Left ventricle myocardium inferior (tissue), 1 donor: ENCODE measurements at places on chromosomes 7 and 10.

DNA sequence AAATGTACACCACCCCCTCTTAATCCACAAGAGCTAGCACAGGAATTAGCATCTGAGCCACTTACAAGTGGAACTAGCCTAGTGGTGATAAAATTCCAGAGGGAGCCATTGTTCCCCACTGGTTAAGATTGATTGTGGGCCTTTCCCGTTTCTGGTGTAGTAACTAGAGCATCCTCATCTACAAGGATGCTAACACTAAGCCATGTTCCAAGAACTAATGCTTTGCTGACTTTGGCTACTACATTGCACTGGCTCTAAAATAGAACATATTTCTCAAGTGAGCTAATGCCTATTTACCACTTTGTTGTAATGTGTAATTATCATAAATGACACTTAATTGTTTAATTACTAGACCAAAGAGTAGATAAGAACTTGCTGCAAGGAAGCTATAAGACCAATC, 143.7 kb downstream of the FZD1 start:
- no peak for DNase-seq

- DNase-seq: no peak
Observed at GRCh38 chr7:30166155-30166840, 31.5 kb downstream of the MTURN start.

DNA sequence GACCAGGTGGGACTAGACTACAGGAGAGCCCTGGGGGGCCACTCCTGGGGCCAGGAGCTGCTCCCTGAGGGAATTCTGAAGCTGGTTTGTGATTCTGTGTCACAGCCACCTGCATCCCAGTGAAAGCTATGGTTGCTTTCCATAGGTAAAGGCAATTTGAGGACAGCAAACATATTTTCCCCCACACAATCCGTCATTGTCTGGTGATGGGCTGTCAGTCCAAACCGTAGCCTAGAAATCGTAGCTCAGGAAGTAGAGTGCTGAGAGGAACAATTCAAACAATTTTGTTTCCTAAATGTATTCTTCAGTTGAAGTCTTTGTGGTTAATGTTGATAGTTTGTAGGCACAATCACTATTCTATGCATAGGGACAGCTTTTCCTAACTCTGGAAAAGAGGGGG, 106.0 kb upstream of the INSYN2A start:
- DNase-seq: no peak

DNA sequence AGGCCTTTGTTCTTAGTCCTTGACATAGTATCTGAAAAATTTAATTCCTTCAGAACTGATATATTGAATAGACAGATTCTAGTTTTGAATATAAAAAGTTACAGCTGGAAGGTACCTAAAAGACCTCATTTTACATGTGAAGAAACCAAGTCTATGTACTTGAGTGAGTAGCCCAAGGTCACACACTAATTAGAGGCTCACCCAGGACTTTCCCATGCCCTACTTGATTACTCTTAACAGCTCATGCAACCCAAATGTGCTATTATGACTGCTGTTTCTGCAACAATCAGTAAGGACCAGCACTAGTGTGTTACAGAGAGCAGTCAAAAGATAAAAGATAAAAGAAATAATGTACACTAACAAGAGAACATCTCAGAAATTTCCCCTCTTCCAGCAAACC, 40.7 kb upstream of the BET1 start:
- no peak for DNase-seq

DNA sequence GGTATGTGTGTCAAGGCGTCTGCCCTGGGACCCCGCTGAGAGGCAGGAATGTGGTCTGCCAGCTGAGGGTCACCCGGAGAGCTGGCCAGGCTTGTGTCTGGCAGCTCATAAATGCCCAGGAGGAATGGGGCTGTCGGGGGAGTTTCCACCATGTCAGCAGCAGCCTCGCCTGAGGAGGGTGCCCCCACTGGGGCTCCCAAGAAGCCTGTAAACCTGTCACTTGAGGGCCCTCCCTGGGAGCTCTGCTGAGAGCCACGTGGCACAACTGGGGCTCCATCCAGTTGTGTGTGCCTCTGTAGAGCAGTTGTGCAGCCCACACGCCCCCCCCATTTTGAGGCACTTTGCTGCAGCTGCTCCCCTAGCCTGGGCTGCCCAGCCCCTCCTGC, 70.6 kb downstream of the NEURL1 start:
- DNase-seq: no peak

GRCh38 chr7:35019801-35020200, 17.5 kb downstream of the DPY19L1 start:
- DNase-seq: no peak

- DNase-seq: no peak
Observed at GRCh38 chr10:91924212-91925021, 847 bp downstream of the BTAF1 start.

GRCh38 chr10:11236234-11236633, 218.6 kb downstream of the CELF2 start:
- no peak for DNase-seq

- DNase-seq: no peak
Observed at GRCh38 chr10:4648999-4649398, 177.0 kb upstream of the AKR1E2 start.

DNA sequence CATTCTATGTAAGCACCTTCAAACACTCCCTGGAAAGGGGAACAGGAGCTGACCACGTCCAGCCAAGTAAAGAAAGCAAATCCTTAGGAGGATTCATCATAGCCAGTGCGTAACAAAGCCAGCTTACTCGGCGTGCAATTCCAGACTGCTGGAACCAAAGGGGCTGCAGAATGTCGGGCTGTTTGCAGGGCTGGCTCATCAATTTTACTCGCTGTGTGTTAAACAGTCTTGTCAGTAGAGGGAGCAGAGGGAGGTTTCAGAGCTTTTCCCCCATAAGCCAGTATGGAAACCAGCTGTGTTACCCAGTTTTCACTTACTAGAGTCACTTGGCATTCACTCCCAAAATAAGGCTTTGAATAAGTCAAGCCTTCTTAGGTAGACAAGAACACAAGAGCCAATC, 127.1 kb downstream of the KMT2E start:
- DNase-seq: no peak

DNA sequence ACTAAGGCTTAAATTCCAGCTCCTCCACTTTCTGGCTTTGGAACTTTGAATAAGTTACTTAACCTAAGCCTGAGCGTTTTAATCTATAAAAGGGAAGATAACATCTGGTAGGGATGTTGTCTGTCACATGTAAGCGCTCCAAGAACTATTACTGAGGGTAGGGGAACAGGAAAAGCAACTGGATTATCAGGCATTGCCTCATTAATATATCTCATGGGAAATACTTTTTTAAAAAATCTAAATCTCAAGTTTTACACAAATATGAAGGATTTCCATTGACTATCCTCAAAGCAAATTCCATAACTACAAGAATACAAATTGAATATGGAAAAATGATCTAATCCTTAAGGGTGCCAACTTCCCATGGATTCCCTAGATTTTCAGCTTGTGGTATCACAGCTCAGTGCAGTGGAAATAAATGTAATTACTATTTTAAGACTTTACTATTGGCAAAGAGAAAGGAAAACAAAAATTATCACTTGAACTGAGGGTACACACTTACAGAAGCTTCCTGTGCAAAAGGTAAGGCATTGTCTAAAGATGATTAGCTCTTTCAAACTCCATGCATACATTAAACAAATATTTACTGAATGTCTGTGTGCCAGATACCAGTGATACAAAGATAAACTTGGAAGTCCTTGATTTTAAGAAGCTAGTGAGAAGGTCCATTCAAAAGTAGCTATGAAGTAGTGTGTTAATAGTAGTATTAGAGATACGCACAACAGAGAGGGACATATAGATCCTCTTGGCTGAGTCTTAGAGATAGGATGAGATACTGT, 38.4 kb downstream of the NT5C2 start:
- DNase-seq: no peak

DNA sequence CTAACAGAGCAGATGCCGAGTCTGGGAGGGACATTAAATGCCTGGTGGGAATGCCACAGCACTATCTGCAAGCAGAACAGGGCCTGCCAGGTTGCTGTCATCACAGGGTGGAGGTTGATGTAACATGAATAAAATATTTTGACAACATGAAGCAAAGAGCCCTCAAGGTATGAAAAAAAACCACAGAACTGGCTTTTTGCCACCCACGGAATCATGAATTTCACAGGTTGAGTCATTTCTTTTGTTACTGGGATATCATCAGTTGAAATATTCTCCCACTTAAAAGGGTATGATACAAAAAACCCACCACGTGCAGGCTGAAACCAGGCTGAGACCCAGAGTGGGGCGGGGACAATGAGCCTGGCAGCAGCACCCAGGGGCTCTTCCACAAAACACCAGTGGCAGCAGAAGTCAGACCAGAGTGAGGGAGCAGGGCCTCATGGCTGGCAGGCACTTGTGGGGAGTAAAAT, 220.1 kb downstream of the TNS3 start:
- peak; percentile 63 for DNase-seq

DNA sequence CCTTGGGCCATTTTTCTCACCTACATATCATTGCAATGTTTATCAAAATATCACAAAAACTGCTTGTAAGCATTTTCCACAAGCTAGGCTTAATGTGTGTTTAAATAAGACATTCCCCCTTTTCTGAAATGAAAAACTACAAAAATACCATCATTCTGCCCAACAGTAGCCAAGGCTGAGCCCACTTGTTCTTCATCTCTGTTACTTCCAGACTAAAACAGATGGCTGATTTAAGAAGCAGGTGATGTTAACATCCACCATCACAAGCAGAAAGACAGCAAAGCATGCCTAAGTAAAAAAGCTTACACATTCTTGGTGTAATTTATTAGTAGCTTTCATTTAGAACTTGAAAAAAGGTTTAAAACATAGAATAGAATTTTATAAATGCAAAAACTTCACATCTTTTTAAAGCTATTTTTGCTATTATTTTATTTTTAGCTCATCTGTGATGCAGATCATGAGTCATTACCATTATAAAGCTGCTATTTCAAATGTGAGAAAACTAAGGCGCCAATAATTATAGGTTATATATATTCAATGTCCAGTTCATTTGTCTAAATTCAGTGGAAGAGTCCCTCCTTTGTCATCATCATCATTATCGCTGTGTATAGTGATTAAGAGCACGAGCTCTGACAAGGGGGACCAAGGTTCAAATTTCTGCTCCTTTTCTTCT, 109.4 kb downstream of the RELN start:
- DNase-seq: no peak

- DNase-seq: no peak
Observed at GRCh38 chr7:131957338-131958020, 401.1 kb upstream of the PODXL start.

DNA sequence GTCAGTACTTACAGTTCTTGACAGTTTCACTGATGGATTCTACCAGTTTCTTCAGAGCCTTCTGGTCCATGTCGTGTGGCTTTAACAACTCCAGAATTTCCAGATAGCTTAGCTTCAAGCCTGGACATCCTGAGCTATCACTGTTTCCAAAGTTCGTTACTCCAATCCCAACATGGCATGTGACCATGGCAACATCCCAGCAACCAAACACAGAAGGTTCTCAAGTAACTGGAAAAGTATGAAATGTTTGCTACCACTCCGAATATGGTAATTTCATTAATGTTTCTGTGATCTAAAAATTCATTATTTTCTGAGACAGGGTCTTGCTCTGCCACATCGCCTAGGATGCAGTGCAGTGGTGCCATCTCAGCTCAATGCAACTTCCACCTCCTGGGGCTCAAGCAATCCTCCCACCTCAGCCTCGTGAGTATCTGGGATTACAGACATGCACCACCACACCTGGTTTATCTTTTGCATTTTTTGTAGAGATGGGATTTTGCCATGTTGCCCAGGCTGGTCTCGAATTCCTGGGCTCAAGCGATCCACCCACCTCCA, 29.3 kb downstream of the RBM48 start:
- DNase-seq: no peak

GRCh38 chr10:30472414-30473155, 38.6 kb downstream of the MAP3K8 start:
- no peak for DNase-seq

DNA sequence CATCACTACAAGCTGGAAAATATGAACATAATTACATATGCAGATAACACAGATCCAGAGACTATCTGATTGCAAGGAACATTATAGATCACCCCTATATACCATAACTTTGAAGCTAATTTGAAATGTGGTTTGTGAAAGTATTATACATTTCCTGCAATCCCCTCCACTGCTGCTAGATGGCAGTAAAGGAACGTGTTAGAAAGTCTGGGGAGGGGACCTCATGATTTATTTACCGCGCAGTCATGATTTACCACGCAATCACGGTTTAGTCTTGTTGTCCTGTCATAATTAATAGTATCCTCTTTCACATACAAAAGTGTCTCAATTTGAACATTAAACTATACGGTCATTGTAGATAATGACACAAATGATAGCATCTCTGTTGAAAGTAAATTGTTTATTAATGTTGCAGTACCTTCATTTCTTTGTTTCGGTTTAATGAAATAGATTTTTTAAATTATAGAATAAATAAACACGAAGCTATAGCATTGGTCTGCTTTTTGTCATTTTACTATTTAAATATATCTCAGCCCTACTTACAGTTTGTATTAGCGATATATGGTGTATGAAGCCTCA, 145.3 kb upstream of the PRSS1 start:
- DNase-seq: no peak

DNA sequence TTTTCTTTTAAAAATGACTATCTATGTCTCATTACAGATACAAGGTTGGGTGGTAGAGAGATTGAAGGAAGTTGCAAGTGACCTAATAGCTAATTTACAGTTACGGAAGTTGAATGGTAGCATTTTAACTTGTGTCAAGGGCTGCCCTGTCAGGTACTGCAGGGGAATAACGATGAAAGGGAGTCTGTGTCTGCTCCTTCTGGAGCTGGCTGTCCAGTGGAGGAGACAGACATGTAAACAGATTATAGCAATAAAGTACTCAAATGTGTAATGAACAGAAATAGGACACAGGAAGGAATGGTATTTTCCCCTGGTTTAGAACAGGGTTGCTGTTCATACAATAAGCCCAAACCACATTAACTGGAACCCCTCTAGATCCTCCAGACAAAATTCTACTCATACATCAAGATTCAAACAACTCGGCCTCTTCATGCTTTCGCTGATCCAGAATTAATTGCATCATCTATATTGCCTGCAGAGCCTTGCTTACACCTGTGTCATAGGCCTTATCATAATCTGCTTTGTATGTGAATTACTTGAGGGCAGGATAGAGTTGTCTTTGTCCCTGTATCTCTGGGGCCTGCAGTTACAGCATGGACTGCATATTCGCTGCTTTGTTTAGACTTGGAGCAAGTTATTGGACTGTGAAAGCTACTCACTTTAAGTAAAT, 42.8 kb downstream of the AUTS2 start:
- DNase-seq: no peak
